Urothelium cell line (cell line): ENCODE measurements at places on chromosomes 5 and 9.

DNA sequence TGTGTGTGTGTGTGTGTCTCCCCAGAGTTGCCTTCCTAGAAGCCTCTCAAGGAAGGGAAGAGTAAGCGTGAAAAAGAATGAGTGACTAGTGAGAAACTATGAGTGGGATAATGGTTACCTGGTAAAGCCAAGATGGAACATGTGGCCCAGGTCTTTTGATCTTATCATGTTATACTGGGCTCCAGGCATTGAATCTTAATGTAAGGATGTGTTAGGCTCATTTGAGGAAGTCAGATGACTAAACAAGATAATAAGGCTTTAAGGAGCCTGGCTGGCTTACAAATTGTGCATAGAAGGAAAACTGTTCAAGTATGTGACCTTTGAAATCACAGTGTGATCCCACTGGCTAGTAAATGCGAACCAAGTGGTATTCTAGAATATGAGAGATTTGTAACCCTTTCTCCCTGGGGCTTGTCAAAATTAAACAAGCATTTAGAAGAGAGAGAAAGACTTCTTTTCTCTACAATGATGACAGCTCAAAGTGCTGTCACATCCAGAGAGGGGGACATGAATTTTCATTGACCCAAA lies 29.9 kb upstream of the HMHB1 start:
- DNase-seq = no peak

DNA sequence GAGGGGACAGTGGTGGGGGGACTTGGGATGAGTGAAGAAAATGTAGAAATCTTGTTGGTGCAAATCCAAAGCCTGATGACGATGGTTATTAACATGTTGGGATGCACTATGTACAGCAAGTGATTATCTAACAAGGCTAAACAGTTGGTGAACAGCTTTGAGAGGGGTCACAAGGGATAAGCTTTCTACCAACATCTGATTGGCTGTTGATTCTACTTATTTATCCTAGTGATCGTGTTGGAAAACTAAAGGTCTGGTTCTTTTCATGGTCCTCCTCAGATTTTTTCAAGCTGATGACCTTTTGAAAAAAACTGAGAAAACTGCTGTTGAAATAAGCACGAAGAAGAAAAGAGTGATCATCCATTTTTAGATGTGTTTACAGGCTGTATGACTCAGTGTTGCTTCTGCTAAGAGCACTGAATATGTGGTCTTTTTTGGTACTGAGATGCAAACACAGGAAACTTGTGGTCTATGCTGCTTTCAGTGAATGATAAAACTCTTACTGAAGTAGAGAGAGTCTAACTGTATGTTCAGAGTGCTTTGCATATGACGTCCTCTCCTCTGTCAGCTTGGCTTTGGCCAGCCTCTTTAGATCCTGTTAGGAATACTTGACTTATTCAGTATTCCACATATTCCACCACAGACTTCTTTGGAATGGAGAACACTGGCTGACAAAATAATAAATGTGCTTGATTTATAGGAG lies 174.8 kb downstream of the SLF1 start:
- peak; percentile 27 for DNase-seq

GRCh38 chr5:124639095-124639665 lies 107.3 kb downstream of the ZNF608 start:
- no peak for DNase-seq

DNA sequence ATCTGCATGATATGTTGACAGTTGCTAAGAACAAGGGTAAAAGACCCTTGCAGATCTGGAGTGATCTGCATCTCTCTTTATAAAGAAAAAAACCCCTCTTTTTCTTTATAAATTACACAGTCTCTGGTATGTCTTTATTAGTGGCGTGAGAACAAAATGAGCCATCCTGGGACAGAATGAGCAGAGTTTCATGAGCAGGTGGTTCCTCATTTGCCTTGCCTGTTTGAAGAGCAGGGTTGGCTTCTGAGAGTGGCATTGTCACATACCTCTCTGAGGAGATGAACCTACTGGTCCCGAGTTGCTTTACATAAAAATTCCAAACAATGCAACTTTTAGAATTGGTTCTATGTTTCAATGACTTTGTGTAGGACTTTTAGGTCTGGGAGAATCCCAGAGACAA lies 94.3 kb downstream of the INSYN2B start:
- DNase-seq = no peak

- peak; percentile 7 for DNase-seq
These were observed 169.0 kb upstream of the GRIN3A start for GRCh38 chr9:101907466-101907865.

GRCh38 chr5:170738840-170739239 lies 44.7 kb upstream of the GABRP start:
- no peak for DNase-seq

DNA sequence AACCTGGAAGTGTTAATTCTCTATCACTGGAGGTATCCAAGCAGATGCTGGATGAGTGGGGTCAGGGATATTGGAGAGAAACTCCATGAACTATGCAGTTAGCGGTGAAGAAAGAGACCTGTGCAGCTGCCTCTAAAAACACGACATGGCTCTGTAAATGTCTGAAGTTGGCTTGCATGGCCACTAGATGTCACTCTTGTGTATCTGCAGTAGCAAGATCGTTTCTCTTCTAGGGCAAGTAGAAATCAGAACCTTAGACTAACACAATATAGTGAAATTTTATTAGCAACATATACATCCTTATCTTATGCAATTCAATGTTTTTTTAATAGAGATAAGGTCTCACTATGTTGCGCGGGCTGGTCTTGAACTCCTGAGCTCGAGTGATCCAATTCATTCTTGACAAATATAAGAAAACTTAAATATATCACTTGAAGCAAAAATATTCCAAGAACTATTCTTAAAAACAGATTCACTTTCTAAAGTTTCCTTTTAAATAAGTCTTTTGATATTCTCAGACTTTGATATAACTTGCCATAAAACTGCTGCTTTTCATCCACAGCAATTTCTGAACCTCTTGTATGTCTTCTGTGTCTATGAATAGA lies 2.9 kb downstream of the OR2S2 start:
- DNase-seq = peak; percentile 72

DNA sequence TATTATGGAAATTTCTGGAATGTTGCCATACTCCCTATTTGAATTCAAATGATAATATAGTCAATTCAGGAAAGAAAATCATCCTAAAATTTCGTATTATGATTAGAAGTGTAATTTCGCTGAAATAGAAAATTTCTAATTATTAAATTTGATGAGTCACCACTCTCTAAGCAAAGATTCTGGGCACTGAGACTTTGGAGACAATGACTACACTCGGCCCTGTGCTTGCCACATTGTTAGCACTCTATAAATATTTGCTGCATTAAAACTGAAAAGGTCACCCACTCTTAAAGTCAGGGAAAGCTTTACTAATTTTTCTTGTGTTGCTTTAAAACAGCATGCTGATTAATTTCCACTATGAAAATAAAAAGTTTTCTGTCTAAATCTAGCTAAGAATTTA lies 240.3 kb downstream of the TLE4 start:
- DNase-seq = peak; percentile 14

DNA sequence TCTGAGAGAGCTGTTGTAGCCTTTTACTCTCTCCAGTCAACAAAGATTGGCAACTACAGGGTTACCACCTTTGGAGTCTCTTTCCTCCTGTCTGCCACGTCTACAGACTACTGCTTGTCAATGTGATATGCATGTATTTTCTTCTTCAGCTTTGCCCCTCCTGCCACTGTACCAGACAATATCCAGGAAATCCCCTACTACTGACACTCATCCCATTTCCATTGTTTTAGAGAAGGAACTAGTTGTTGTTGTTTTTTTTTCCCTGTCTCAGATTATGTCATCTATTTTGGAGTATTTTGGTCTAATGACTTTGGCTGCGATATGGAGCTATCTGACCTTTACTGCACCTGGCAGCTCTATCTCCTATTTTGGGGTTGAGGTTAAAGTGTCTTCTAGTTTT lies 50.1 kb upstream of the MACIR start:
- DNase-seq = no peak
